CD4-positive, alpha-beta T cell treated with Interferon gamma for 1 hour (primary cell): ENCODE measurements at places on chromosomes 13 and 19.
A peak's percentile ranks its signal among the peaks of the same experiment; 100 is the strongest.

GRCh38 chr13:27504868-27505194, 54.5 kb upstream of the MTIF3 start:
- DNase-seq = no peak

DNA sequence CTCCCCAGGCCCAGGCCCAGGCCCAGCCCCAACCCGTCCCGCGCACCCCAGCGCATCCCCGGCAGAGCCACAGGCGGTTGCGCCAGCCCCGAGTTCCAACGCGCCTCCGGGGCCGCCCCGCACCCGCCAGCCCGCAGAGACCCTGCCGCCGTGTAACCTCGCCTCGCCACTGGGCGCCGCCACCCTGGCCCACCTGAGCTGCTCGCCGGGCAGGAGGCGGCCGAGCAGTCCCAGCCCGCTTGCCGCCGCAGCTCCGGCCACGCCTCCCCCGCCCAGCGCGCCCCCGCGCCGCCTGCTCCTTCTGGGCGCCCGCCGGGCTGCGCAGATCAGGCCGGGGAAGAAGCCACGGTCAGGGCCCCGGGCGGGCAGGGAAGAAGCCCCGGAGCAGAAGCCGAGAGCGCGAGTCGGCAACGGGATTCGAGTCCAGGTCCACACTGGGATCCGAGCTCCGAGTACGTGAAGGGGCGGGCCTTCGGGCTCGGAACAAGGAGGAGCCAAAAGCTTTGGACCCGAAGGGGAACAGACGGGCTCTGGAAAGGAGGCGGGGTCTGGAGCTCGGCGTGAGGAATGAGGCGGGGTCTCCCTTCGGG, at the start of gene MBOAT7:
Gene MBOAT7 (minus strand): TSS at position 436 of the 590 bp plus-strand sequence. CDS start 1,072 bp downstream, outside the sequence.
- DNase-seq = no peak

GRCh38 chr19:47564081-47564480, 8.9 kb downstream of the ZNF541 start:
- no peak for DNase-seq

DNA sequence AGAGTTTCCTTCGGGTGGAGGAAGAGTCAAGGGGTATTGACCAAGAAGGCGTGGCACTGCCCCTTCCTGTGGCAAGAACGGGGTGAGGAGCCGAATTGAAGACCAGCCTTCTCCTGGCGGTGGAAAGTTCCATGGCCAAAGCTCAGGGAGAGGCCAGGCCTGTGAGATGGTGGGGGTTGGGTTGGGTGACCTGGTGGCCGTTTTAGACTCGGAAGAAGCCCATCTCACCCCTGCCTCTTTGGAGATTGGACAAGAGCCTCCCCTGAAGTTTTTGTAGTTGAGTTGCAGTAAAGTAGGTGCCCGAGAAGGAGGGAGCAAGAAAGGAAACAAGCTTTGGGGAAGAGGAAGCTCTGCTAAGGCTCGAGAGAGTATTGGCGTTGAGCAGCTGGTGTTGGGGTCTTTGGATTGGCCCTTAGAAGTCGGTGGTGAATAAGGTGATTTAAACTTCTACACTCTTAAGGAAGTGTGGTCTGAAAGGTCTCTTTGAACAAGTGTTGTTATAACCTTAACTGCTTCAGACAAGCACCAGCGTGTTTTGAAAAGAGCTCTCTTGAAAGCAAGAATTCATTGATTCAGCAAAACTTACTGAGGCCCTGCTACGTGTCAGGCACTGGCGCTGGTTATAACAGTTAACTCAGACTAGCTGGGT, 964 bp downstream of the SPINT2 start:
- DNase-seq = peak; percentile 9

DNA sequence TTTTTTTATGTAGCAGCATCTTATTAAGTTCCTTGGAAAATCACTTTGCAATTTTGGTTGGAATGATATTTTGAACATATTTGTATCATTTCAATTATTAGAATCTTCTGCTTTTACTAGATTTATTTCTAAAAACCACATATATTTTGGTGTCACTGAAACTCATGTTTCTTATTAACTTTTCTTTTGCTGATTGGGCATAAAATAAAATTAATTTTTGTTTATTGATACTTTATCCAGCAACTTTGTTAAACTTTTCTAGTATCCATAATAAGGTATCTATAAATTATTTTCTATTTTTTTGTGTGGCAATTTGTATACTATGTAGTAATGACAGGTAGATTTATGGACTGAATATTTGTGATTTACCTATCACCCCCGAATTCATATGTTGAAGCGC, 556.4 kb upstream of the ATXN8OS start:
- DNase-seq = no peak

DNA sequence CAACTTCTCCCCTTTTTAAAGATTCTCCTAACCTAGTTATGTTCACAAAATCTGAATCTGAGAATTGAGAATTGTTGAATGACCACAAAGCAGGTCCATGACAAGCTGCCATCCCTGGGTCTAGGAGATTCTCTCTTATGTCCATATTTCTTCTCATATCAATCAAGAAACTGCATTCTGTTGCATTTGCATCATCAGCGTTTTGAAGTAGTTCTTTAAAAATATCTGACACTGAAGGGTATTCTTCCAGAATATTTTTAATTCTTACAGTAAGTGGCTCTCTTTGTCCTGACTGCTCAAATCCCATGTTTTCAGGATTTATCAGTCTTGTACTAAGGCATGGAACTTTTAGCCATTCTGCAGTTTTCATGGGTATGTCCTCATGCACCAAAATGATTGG, 94.3 kb downstream of the SACS start:
- no peak for DNase-seq

DNA sequence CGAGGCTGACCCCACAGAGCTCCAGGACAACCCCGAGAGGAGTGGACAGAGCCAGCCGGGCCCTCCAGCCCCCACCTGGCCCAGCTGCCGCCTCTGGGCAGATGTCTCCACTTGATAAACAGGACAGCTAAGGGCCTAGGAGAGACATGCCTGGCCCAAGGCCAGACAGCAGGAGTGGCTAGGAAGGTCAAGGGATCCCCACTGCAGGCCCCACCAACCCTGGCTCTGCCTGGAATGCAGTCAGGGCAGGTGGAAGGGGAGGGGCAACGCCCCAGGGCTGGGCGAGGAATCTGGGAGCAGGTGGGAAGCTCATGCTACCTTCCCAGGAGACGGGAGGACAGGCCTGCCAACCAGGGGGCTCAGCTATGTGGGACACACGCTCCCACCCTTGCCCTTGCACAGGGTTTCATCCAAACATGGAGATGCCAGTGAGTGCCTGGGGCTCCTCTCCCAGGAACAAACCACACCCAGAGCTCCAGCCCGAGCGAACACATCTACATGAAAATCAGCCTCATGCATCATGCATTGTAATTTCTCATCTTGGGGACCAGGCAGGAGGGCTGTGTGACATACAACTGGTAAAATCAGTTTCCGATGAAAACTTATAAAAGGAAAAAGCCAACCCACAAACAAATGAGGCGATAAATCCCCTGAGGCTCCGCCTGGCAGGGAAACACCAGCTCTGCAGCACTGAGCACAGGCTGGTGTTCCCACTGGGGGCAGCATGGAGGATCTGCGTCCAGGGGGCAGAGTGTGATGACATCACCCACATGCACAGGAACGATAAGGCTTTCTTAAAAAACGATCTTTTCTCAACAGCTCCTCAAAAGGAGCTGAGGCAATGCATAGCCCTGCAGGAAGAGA, 25.0 kb downstream of the SH3GL1 start:
- DNase-seq = peak; percentile 38

DNA sequence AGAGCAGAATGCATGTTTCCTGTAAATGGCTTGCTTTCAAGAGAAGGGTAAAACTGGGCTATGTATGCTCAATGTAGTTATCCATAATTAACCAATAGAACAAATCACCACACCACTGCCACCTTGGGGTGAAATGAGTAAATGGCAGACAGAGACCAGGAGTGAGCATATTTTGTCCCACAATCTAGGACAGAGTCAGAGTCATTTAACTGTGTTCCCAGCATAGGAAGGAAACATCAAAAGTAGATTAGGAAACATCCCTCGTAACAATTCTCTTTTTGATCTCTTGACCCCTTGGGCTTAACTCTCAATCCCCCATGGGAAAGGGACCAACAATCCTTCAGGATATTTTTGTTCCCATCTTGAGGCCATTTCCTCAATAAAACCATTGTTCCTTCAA, 224.8 kb downstream of the NHLRC3 start:
- DNase-seq = no peak

DNA sequence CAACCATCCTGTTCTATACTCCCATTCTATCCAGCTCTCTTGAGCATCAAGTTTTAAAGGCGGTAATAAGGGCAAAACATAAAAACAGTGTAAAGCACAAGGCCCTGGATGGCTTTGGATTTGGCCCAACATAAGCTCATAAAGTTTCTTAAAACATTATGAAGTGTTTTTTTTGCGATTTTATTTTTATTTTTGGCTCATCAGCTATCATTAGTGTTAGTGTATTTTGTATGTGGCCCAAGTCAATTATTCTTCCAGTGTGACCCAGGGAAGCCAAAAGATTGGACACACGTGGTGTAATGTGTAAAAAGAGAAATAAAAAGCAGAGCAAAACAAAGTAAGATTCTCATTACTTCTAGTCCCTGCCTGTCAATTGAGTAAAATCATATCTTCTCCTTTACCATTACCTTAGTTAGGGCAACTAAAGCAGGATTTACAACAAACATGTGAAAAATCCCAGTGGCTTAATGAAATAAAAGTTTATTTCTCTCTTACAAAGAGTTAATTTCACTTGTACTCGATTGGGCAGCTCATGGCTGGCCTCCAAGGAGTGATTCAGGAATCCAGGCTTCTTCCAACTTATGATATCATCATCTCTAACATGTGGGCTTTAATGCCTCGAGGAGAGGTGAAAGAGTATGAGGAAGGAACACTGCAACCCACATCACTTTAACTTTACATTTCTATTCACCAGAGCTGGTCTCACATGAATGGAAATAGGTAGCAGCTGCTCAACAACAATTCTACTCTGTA, 725.2 kb upstream of the SLITRK1 start:
- DNase-seq = no peak

DNA sequence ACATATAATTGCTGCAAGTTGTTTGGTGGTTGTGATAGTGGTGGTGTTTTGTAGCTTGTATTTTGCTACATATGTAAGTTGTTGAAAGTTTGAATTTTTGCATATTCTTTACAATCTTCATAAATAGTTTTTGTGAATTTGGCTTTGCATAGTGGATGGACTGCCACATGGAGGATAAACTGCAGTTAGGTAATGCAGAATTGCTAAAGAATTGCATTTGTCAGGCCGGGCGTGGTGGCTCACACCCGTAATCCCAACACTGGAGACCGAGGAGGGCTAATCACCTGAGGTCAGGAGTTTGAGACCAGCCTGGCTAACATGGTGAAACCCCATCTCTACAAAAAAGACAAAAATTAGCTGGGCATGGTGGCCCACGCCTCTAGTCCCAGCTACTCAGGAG, 111.9 kb downstream of the ZAR1L start:
- DNase-seq = no peak

DNA sequence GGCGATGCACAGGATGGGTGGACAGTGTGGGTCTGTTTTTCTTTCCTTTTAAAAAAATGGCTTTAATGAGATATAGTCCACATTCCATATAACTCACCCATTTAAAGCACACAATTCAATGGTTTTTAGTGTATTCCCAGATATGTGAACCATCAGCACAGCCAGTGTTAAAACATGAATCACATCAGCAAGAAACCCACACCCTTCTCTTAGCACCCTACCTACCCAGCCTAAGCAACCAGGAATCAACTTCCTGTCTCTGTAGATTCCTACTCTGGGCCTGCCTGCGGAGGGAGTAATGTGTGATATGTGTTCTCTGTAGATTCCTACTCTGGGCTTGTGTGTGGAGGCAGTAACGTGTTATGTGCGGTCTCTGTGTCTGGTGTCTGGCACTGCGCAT, 11.9 kb downstream of the TMEM255B start:
- no peak for DNase-seq

GRCh38 chr19:13978351-13979243, 26.3 kb downstream of the DCAF15 start:
- DNase-seq = peak; percentile 50

DNA sequence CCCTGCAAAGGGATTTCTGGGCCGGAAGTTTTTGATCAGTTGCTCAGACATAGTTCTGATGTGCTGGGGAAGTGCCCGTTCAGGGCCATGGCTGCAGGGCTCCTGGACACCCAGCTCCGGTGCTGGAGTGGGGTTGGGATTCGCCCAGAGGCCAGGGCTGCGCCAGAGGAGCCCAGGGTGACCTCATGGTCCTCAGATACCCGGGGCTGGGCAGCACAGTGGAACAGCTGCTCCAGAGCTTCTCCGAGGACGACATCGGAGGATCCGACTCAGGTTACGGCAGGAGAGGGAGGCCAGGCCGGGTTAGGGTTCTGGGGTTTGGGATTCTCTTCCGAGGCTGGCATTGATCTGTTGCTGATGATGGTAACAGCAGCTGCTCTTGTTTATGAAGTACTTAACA, 20.9 kb downstream of the CARM1 start:
- DNase-seq = no peak

DNA sequence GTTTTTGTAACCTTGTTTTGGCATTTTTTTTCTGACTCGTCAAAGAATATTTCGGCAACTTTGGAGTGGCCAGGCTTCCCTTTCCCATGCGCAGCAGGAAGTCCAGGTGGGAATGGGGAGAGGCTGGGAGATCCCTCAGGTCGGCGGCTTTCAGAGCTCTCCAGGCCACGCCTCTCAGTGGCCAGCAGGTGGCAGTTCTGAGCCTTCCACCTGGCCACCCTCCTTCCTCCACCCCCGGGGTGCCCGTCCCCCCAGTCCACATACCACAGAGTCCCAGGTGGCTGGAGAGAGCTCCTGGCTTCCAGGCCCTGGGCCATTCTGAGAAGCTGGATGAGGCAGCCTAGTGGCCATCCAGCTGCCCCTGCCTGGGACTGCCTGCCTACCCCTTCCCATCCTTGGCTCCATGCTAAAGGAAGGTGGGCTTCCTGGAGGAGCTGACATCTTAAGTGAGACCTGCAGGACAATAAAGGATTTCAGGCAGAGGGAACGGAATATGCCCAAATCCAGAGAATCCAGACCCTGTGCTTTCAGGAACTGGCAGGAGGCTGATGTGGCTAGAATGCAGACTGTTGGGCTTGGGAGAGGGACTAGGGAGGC, 46.3 kb downstream of the CCNE1 start:
- DNase-seq = no peak

DNA sequence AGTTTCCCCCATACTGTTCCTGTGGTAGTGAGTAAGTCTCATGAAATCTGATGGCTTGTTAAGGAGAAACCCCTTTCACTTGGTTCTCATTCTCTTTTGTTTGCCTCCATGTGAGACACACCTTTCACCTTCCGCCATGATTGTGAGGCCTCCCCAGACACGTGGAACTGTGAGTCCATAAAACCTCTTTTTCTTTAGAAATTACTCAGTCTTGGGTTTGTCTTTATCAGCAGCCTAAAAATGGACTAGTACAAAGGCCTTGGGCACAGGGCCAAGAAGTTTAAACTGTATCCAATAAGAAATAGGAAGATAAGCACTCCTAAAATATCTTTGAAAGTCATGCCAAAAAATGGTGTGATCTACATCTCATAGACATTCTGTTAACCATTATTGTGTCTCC, 176.9 kb downstream of the TBC1D4 start:
- DNase-seq = no peak
